Stimulated activated effector memory CD8-positive, alpha-beta T cell treated with anti-CD3 and anti-CD28 coated beads, Interleukin-12 subunit alpha, Interleukin-12 subunit beta, amount 100 ng/mL, for 72 hours (primary cell): ENCODE measurements at places on chromosomes 5 and 9.

DNA sequence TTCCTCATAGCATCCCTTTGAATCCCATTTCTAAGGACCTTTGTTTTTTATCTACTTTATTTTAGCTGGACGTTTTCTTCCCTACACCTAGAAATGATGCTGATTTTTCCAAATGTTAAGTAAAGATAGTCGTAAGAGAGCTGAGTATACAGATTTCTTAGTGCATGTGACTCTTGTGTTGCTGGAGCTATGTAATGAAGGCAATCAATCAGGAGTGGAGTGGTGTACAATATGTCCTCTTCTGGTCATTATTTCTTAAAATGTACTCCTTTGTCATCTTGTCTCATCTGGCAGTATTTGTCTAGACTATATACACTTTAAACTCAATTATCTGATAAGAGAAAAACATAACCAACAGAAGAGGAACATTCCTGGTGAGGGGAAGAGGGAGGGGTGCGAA is 13.5 kb downstream of the GAPT start:
- no peak for DNase-seq

- no peak for DNase-seq
Measured at GRCh38 chr9:76032038-76032796, 141.7 kb downstream of the PCSK5 start.

DNA sequence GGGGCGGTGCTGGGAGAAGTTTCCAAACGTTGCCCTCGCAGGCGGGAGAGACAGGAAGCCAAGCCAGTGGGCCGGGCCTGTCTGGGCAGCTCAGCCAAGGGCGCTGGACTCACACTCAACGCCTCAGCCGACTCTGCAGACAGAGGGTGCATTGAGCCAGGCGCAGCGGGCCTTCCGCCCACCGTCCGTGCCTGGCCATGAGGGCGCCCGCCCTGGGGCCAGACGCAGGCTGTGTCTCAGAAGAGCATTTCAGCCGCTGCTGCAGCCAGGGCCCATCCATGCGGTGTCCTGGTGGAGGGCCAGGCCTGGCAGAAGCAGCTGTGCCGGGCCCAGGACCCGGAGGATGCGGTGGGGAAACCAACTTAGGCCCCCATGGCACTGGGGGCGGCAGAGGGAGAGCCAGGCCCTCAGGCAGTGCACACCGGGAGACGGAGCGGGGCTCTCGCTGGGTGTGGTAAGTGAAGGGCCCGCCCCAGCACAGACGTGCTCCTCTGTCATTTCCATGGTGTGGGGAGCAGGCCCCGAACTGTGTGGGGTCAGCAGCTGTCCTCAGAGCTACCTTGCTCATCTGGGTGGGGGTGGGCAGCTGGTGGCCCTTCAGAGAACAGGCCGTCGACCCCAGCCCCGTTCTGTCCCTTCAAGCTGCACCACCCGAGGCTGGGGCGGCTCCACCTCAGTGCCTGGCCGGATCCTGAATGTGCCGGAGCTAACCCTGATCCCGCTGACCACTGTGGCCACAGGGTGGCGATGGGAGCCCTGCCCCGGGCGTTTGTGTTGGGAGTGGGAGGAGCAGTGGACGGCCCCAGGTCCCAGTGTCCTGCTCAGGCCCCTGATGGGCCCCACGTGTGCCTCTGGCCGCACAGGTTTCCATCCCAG is 18.0 kb downstream of the DNLZ start:
- no peak for DNase-seq

DNA sequence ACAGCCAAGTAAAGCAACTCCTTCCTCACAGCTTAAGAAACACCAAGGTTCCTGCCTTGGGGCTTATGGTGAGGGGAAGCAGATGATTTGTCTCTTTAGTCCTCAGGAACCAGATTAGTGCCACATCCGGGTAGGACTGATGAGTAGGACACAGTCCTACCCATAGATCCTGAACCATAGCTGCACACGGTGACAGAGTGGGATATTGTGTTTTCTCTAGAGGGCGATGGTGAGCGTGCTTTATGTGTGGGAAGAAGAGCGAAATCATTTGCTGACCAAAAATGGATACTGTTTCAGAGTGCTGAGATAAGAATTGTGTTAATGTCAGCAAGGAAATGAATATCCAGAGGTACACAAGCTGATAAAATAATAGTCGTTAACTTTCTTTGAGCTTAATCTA is 209.0 kb upstream of the FBXL7 start:
- DNase-seq, result no peak

DNA sequence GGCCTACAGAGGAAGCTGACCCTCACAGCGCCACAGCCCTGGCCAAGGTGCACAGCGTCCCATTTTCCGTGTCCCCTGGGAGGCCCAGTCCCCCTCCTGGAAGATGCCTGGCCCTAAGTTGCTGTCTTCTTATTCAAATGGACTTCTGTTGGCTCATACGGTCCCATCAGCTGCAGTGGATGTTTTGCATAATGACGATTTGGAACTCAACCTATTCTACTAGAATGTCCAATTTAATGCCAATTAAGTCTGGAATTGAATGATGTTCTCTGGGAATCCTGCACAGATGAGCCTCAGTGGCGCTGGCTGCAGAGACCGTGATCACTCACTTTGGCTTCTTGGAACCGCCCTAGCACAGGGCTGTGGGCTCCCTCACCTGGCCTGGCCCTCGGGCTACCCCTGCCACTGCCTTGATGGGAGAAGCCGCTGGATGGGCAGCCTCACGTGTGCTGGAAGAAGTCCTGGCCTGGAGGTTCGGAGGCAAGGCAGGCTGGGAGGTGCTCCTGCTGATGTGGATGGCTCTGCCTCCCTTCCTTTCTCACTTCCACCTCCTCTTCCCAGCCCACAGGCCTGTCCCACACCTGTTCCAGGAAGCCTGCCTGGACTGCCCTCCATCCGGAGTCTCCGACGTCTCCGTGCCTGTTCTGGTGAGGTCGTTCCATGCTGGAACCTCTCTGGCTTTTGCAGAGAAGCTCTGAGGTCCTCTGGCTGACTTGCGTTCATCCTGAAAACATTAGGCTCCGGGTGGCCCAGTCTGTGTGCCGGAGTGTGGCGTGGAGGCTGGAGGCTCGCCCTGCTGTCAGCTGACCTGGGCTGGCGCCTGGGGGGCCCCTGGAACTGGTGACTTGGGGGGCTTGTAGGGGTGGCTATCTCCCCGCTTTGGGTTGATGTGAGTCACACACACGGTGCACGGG is 147.1 kb downstream of the RXRA start:
- no peak for DNase-seq

DNA sequence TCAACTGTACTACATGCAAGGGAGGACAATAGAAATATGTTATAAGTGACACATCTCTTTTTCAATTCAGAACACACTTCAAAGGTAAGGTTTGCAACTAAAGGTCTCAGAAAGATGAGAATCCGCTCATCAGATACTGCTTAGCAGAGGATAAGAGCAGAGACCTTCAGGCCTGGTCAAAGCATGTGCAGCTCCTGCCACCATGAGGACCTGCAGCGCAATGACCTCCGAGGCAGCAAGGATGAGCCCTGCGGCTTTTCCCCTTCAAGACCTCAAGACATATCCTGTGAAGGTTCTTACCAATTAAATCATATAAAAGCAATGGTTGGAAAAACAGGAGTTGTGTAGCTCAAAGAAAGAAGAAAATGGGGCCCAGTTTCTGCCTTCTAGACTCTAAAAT is 135.8 kb downstream of the TRIM36 start:
- no peak for DNase-seq

DNA sequence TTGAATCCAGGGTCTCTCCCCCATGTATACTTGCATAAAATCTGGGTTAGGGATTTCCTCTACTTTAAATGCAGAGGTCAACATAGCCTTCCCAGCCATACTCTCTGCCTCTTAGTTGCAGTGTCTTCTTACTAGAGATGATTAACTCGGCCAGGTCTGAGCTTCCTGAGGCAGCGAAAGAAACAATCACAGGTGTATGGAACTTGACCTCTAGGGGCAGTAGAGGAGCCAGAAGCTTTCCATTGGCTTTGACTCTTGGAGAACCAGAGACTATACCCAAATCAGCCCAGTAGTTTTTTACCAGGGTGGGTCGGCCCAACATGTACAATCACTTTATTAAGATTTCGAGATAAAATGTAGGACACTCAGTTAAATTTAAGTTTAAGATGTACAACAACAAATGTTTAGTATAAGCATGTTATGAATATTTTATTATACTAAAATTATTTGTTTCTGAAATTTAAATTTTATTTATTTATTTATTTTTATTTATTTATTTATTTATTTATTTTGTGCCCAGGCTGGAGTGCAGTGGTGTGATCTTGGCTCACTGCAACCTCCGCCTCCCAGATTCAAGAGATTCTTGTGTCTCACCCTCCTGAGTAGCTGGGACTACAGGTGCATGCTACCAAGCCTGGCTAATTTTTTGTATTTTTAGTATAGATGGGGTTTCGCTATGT is 48.0 kb upstream of the DMRT3 start:
- no peak for DNase-seq

DNA sequence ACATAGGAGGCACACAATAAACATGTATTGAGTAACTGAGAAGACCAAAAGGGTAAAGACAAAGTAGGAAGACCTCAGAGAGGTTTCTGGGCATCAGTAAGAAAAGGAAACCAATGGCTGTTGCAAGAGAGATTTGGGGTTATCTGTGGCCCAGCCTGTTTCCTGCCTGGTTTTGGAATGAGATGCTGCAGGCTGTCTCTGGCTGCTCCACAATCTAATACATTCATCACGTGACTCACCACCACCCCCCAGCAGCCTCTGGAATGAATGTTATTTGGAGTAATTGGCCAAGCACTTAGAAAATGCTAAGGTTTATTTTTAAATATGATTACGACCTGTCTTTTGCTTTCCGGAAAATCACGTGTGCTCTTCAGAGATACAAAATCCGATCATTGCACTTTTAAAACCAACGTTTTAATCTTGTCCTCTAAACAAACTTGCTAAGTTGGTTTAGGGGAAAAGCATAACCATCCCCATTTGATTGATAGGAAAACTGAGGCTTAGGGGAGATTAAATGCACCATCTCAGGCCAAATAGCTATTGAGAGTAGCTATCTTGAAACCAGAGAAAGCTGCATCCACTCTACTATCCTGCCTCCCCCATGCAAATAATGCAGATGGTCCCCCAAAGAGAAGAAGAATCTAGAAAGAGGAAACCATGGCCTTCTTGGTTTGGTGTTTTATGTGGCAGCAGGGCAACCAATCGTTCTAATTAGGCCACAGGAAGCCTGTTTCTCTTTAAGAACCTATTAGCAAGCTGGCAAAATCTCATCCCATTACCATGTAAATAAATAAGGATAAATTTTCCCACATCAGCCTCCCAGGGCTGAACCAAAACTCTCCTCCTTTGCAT is 151.8 kb upstream of the ADRA1B start:
- no peak for DNase-seq

DNA sequence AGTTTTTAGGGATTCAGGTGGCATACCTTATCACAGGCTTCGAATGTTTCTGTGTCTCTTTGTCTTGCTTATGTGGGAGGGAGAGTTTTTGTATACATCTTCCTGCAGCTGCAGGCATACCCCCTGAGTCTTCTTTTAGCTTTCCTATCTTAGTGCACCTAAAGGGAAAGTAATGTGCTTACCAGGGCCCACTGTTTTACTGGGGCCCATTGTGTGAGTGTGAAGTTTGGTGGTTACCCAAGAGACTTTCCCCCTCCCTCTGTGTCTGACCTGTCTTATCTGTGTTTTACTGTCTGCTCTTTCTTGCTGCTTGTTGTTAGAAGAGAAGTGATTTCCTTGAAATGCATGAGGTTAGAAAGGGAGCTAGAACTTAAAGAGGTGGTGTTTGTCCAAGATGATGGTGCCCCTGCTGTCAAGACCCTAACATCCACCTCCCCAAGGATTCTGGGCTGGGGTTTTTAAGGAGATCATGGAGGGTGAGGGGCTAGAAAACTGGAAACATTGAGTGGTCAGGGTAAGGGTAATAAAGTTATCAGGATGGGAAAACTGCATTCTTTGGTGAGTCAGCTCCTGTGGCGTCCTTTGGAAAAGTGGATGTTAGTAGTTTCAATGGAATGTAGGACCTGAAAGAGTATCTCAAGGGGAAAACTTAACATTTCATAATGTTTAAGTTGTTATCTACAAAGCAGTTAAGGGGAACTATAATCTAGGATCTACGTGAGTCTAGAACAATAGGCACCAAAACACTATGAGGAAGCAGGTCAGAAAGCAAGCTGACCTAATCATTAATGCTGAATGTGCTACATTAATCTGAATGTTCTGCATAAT is 583.5 kb upstream of the TUSC1 start:
- no peak for DNase-seq

- DNase-seq, result no peak
Measured at GRCh38 chr9:109766351-109766750, 13.6 kb upstream of the PALM2AKAP2 start.

- no peak for DNase-seq
Measured at GRCh38 chr9:79581794-79582193, 10.0 kb downstream of the TLE4 start.

- no peak for DNase-seq
Measured at GRCh38 chr9:115373000-115373709, 255.2 kb upstream of the TNC start.

- DNase-seq, result no peak
Measured at GRCh38 chr5:159735036-159735435, 181.2 kb upstream of the ADRA1B start.

DNA sequence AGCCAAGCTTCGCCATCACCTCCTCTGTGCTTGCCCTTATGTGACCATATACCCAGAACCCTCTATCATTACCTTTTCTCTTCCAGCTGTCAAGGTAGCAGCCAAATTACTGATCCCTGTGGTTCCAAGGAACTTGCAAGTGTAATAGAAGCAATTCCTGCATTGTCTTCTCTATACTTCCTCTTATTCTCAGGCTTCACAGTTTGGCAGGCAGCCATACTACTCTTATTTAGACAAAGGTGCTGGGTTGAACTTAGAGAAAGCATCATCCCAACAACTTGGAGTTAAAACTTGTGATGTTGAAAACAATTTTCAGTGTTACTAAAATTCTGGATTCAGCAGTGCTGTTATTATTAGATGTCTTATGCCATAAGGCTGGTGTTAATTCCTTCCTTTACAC is 93.2 kb downstream of the NLN start:
- DNase-seq, result no peak

GRCh38 chr5:180647941-180648500 is 1.4 kb downstream of the FLT4 start:
- DNase-seq, result no peak

DNA sequence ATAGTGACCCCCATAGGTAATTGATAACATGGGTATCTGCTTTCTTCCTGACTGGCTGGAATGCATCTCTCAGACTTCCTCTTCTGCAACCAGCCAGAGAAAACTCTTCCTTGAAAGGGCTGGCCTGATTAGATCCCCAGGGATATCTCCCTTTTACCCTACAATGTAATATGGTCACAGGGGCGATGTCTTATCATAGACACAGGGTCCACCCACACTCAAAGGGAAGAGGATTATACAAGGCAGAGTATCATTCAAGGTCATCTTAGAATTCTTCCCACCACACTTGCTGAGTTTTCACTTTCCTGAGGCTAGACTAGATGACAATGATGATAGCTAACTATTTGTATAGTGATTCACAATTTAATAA is 33.2 kb downstream of the TTLL11 start:
- no peak for DNase-seq
